ENCODE measurements at places on chromosomes 6 and 20. TPM values are rescaled to one million over a fixed set of nuclear protein-coding genes. Genes with fewer than 3 reads are reported as not detected.

- no peak for DNase-seq
Observed at GRCh38 chr6:69096681-69097080, 461.6 kb downstream of the ADGRB3 start.

GRCh38 chr6:39396854-39397253 lies 74.4 kb upstream of the KCNK16 start:
- no peak for DNase-seq

DNA sequence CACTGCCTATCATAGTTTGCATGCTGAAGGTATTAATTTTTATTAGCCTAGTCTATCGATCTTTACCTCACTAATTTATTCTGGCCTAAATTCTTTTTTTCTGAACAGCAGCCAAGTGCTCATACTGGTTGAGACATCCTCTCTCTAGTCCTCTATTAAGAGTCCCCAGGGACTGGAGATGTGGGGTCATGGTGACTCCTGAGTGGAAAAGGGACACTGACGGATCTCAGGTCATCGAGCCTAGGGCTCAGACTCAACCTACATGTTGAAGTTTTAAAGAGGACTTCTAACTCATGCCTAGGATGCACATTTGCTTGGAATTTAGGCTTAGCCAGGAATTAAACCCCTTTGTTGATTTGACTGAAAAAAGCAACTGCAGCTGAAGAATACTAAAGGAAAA lies 378.1 kb downstream of the BTBD9 start:
- no peak for DNase-seq

- DNase-seq: no peak
Observed at GRCh38 chr20:6579824-6580223, 187.7 kb upstream of the BMP2 start.

GRCh38 chr6:89952105-89952671 lies 57.9 kb downstream of the GJA10 start:
- no peak for DNase-seq

DNA sequence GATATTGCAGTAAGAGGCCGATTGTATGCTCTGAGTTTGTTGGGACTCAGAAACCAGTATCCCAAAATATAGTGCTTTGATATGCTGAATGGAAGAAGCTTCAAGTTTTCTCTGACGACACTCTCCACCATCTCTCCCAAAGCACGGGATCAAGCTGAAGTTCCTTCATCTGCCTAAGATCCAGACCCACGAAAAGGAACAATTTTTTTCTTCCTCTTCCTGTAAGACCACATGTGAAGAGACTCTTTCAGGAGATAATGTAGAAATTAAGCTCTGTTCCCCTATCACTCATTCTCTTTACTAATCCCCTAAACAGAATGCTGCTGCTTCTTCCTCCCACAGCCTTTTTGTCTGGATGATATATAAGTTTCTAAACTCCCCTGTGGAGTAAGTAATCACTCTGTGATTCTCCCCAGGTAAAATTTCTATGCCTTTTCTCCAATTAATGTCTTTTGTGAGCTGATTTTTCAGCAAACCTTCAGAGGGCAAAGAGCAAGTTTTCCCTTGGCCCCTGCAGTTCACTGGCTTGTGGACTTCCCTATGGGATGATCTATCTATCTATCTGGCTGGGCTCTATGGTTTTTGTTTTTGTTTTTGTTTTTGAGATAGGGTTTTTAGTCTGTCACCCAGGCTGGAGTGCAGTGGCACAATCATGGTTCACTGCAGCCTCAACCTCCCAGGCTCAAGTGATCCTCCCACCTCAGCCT lies 13.5 kb upstream of the PNRC1 start:
- no peak for DNase-seq

Gene CLPSL2
- not detected for total RNA-seq

DNA sequence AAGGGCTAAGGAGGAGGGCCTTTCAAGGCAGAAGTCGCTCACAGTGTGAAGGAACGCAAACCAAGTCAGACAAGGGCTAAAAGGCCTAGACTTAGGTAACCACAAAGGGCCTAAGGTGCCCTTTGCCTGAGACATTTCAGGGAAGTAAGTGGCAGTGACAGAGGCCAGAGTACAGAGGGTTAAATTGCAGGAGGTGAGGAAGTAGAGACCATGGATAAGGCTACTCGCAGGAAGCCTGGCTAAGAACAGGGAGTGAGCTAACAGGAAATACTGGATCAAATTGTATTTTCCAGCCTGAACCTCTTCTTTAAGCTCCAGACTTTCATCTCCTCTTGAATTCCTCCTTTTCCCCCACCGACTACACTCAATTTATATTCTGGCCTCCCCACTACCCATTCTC lies 16.6 kb downstream of the ZHX3 start:
- DNase-seq: peak; percentile 41

- no peak for DNase-seq
Observed at GRCh38 chr6:14721103-14721758, 524.6 kb upstream of the JARID2 start.

- no peak for DNase-seq
Observed at GRCh38 chr6:74879234-74879633, 326.6 kb downstream of the COL12A1 start.

Gene RAB5IF
- 113 TPM for total RNA-seq

DNA sequence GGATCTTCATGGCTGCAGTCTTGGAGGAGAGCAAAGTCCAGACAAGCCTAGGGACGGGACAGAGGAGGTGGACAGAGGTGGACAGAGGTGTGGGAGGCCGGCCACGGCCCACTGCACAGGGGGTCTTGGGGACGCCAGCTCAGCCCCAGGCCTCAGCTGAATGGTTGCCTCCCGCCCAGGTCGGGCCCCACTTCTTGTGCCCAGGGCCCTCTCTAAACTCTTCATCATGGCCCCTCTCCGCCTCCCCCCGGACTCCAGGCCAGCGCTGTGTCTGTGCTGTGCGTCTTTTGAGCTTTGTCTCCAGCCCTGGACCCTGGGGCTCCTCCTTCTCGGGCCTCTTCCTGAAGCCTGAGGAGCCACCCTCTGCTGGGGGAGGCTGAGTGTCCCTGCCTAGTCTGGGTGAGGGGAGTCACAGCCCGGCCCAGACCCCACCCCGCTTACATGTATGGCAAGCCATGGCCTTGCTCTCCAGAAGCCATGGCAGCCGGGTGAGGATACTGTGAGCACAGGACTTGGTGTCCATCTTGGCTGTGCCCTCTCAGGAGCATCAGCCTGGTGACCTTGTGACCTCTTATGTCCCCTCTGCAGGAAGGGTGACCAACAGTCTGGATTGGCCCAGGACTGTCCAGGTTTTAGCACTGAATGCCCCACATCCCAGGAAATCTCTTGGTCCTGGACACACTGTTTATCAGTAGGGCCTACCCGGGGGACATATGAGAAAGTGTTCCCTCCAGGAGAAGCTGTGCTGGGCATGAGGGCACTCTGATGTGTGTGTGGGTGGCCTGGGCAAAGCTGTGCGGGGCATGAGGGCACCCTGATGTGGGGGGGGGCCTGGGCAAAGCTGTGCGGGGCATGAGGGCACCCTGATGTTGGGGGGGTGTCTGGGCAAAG lies 9.4 kb upstream of the NPBWR2 start:
- DNase-seq: no peak
